ENCODE measurements at places on chromosomes 7 and 10.
A peak's percentile ranks its signal among the peaks of the same experiment; 100 is the strongest.

DNA sequence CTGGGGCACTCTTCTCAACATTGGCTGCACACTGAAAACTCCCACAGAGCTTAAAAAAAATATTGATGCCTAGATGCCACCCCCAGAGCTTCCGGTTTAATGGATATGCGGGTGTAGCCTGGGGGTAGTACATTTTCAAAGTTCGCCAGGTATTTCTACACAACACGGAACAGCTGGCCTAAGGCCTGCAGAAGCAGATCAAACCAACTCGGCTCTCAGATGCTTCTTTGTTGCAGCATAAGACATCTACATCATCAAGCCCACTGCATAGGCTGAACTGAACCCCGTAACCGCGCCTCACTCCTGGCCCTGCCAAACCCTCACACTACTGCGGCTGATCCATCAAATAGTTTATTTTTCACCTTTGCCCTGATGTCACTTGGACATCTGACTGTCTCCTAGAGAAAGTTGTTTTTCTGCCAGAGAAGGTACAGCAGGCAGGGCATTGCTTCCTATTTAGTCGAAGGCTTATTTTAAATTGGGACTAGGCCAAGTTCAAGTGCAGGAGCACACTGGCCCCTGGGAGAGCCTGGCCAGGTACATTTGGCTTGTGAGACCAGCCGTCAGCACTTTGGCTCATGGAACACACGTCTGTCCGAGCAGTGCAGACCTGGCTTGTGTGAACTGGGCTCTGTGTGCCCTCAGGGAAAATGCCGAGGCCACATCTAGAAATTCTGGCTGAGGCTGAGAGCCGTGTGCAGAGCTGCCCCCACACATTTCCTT is 113.3 kb downstream of the TACC2 start:
- no peak for DNase-seq

DNA sequence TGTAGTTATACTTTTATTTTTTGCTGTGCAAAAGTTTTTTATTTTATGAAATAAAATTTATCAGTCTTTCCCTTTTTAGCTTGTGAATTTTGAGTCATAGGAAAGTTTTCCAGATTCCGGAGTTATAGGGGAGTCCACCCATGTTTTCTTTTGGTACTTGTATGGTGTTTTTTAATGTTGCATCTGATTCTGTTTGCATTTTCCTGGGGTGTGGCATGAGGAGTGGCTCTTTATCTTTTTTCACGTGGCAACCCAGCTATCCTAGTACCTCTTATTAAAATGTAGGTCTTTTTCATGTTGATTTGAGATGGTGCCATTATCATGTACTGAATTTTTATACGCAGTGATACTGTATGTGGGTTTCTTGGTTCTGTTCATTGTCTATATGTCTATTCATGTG is 19.7 kb downstream of the EXOC6 start:
- no peak for DNase-seq

GRCh38 chr7:3722396-3722922 is 421.4 kb downstream of the SDK1 start:
- DNase-seq = peak; percentile 25

DNA sequence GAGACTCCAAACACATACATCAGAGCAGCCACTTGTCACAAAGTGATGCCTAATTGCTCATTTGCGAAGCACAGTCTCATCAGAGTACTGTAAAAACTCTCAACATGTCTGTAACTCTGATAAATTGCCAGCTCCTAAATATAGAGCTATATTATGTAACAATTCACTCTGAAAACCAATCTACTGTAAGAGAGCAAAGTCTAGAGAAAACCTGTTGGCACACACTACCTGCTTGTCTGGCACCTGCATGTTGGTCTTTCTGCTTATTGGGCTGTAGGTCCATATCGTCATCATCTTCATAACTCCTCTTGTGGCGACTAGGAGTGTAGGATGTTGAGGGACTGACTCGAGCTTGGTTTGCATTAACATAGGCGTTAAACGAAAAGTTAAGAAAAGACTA is 19.8 kb downstream of the MCMBP start:
- no peak for DNase-seq

- DNase-seq = no peak
Measured at GRCh38 chr10:97818572-97818971, 31.1 kb upstream of the GOLGA7B start.

DNA sequence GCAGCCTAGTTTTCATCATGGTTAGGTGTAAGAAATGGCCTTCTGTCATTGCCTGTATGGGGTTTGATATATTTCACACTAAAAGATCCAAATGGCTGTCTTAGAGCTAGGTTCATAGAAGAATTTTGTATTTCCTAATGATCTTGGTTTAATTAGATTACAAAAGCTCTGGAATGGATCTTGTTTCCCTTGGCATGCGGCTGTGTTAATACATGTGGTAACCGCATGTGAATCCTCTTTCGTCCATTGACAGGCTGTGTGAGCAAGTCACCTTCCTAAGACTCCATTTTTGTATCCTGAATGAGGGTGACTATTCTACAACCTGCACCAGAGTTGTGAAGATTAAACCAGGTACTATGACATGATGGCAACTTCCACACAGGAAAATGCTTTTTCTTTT is 12.4 kb upstream of the FZD1 start:
- no peak for DNase-seq

DNA sequence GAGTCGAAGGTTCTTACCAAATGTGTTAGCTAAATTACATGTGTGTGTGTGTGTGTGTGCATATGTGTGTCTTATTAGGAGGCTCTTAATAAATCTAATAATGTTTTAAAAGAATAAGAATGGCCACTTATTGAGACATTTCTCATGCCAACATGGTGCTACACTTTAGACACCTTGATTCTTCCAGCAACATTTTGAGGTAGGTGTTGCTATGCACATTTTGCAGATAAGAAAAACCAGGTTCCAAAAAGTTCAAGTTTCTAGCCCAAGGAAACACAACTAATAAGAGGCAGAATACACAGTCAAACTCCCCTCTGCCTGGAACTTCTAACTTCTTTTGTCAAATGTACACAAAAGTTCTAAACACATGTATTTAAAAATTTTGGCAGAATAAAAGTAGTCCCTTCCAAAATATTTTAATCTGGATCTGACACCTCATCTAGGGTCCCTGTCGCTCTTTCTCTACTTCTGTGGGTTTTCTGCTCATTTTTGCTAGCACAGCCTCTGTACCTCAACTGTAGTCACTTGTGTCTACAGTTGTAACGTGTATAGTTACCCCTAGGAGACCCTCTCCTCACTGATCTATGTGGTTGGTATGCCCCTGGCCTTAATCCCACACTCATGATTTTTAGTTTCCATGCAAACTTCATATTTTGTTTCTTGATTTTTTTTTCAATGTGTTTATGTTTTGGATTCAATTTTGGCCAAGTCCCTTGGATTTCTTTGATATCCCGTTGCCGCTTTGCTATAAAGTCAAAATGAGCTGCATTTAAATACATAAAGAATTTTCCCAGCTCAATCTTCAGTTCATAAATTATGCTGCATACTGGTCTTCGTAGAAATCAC is 4.3 kb downstream of the ANKRD1 start:
- DNase-seq = no peak

DNA sequence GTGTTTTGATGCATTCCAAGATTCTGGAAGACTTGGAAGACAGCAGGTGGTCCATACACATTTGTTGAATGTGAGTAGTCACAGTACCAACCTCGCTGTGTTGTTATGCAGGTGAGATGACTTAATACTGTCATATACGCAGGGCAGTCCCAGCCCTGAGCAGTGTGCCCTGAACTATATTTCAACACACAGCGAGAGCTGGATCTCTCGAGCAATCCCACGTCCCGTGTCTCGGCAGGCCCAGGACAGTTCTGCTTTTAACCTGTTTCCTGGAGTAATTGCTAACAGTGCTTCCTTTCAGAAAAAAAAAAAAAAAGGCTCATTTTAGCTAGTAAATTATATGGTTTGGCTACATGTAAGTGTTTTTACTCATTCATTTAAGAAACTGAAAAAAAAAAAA is 179.7 kb downstream of the PRKCQ start:
- no peak for DNase-seq

GRCh38 chr10:31101123-31101522 is 69.5 kb upstream of the ZNF438 start:
- DNase-seq = peak; percentile 71

DNA sequence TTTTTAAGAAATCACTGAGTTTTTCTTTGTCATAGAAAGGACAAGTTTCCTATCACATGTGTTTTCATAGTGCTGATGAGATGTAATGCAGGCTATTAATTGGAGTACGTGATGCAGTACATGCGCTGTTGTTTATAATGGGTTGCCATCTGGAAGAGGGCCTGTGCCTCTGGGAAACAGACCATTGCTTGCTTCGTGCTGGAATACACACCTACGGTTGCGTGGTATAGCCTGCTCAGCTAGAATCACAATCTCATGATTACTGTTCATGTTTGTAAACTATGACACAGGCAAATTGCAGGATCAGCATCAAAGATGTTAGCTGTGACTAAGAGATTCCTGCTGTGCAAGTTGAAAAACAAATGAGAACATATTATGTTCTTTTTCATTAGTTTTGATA is 107.2 kb upstream of the STEAP1B start:
- DNase-seq = no peak

DNA sequence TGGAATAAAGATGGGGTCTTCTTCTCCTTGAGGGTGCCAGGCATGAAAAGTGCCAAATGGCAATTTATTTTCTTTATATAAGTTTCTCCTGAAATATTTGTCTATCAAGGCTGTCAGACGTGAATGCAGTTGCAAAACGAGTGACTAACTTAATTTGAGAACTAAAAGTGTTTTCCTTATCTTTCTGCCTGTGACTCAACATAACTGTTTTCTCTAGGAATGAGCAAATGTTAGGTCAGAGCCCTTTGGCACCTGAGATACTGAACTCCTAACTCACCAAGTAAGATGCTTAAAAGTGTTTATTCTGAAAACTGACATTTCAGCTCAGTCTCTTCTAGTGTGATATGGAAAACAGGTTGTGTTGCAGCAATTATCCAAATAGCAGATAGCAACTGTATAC is 197.0 kb downstream of the STK31 start:
- DNase-seq = no peak

DNA sequence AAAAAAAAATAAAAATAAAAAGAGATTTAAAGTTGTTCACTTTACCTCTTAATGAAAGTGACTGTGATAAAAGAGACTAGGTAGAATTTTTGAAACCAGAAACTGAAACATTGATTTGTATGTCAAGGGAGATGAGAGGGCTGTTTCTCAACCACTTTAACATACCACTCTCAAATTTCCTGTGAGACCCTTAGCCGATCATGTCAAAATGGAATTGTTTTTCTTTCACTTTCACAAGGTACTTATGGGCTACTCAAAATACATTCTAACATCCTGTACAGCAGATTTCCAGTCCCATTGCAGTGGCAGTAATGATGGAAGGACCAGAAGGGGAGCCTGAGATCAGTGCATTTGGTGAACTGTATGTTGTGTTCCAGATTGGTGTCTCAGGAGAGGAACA is 261.2 kb downstream of the PPP1R3A start:
- DNase-seq = no peak

DNA sequence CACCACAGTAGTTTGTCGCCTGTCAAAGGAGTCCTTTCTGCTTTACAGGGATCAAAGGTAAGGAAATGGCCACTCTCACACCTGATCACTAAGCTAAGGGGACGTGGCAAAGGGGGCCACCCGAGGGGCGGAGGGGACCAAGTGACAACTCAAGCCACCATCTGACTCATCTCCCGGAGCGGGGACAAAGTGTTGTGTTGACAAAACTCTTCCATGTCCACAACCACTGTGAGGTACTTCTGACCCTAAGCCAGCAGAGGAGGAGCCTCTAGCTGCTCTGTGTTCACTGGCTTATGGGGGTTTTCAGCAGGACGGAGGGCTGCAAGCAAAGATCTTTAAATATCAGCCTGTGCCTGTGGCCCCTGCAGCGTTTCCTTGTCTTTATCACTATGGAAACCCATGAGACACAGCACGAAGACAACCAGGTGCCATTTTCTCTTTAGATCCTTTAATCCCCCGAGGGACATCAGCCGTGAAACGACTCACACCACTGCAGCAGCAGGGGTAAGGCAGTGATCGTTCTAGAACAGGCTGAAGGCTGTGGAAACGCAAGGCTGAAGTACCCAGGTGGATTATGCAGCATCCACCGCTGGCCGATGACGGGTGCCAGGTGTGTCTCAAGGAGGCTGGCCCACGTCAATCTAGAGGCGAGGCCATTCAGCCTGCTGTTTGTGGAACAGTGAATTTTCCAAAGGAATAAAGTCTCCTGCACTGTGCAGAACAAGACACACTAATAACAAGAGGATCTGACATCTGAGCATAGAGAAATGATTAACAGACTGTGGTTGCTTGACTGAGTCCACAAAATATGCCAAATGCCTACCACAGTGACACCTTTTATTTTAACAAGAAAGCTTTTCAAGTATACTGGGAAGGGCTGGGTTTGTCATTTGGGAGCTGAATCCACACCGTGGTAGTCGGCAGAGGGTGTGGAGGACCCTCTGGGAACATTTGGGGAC is 26.6 kb upstream of the DDC start:
- no peak for DNase-seq

DNA sequence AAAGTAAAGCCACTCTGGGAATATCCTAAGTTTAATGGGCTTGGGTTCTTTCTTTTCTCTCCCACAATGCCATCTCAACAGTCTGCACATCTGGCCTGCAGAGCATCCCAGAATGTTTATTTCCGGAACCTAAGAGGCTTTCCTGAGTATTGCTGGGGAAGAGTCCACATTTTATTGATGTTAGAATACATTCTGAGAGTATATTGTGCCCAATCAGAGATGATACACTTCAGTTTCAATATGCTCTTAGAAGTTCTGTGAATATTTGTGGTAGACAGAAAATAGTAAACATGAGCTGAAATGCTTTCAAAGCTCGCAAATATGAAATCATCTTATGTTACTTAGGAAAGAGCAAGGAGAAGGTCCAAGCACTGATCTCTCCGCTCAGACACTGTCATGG is 200.6 kb downstream of the TWIST1 start:
- DNase-seq = no peak

GRCh38 chr7:78198756-78199155 is 400.2 kb downstream of the PHTF2 start:
- no peak for DNase-seq

DNA sequence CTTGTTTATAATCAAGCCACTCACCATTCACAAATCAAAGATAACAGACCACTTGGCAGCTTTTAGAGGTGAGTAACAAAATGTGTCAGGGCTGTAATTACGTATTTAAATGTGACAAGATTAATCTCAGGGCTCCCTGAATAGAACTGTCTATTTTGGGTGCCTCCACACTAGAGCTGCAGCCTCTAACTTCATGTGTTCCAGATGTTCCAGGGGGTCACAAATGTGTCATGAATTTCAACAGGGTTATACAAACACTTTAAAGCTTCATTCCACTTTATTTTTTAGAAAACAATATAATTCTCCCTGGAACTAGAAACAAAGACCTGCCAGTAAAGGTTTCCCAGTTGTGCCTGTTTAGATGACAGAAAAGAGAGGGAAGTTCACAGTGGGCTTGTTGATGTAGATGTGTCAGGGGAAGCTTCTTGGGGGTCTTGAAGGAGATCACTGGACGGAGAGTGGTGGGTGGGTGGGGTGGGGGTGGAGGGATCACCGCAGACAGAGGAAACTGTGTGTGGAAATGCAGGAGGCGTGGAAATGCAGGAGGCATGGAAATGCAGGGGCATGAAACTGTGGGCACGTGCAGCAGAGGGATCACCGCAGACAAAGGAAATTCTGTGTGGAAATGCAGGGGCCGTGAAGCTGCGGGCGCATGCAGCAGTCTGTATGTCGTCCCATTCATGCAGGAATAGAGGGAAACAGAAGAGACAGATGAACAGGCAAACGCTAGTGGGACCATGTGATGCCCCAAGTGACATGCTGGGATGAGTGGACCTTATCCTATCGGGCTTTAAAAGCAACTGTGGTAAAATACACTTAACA is 42.0 kb upstream of the TRIL start:
- no peak for DNase-seq

GRCh38 chr7:122553761-122554160 is 145.2 kb downstream of the RNF133 start:
- DNase-seq = no peak

All from stimulated activated CD4-positive, alpha-beta T cell treated with anti-CD3 and anti-CD28 coated beads, Interleukin-2, amount 100 ng/mL, for 24 hours (primary cell).